ENCODE measurements at places on chromosomes 4 and X.

GRCh38 chr4:126215759-126216158, 901.0 kb downstream of the FAT4 start:
- DNase-seq, result no peak

GRCh38 chr4:125368671-125369081, 53.9 kb downstream of the FAT4 start:
- no peak for DNase-seq

DNA sequence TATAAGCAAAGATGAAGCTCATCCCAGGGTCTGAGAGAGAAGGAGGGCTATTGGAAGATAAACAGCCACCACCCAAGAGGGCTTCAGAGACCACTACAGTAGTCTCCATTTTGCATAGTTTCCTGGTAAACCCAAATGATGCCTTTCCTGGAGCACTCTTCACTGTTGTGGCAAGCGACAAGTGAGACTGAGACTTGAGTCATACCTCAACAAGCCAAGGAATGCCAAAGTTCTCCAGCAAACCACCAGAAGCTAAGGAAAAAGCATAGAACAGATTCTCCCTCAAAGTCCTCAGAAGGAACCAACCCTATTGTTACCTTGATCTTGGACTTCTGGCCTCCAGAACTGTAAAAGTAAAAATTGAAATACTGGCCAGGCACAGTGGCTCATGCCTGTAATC, 65.9 kb downstream of the LARP7 start:
- DNase-seq, result no peak

GRCh38 chr4:147971116-147971515, 239.2 kb downstream of the ARHGAP10 start:
- no peak for DNase-seq

DNA sequence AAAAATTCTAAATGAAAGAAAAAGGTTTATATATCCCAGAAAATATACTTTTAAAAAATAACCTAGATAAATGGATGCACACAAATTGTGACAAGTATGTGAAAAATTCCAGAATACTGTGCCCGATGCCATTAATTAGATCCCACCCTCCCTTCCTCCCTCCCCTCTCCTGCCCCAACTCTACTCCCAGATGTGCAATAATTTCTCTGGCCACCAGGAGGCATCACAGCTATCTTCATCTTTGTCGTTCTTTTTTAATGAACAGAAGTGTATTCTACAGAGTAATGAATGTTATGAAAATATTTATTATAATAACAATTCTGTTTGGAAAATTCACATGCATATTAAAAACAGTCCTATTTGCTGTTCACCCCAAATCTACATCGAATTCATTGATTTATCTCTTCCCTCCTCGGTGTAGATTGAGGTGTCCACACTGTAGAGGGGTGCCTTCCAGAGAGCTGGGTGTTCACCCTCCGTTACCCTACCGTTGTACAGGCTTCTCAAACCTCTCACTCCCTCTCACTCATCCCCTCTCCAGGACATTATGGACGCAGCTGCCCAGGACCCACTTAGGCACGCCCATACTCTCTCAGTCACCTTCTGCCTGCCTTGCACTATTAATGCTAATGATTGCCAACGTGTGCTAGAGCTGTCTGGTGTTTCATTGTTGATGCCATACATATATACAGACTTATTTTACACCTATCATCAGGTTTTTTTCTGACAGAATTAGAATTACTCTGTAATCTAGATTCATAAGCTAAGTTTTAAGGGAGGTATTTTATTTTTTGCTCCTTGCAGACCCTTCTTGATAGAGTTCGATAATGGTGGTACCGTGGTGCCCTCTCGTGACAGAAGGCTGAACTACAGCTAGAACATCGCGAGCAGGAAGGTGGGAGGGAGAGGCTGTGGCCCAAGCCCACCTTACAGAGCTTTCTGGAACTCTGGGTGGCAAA, 14.1 kb downstream of the RAB40AL start:
- peak; percentile 23 for DNase-seq

- no peak for DNase-seq
Measured at GRCh38 chr4:186027405-186027804, 41.6 kb upstream of the TLR3 start.

- DNase-seq, result no peak
Measured at GRCh38 chr4:139761461-139761860, 95.8 kb downstream of the MGST2 start.

Data from stimulated activated CD8-positive, alpha-beta memory T cell treated with anti-CD3 and anti-CD28 coated beads, Interleukin-7, amount 100 ng/mL, for 24 hours (primary cell).